ENCODE measurements at places on chromosomes 5 and 9.

- no peak for DNase-seq
These were observed 17.5 kb upstream of the TOMM5 start for GRCh38 chr9:37609735-37610397.

DNA sequence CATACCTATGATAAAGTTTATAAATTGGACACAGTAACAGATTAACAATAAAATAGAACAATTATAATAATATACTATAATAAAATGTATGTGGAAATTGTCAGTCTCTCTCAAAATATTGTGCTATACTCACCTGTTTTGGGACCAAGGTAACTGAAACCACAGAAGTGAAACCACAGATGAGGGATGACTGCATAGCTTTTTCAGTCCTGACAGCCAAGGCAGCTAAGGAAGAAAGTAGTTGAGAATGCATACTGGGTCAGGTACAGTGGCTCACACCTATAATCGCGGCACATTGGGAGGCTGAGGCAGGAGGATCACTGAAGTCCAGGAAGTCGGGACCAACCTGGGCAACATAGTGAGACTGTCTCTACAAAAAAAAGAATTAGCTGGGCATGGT is 8.9 kb downstream of the SRP19 start:
- no peak for DNase-seq

- peak; percentile 87 for DNase-seq
These were observed 948 bp upstream of the FAM53C start for GRCh38 chr5:138336952-138337684.

GRCh38 chr5:133865113-133865512 is 103.3 kb downstream of the C5orf15 start:
- no peak for DNase-seq

DNA sequence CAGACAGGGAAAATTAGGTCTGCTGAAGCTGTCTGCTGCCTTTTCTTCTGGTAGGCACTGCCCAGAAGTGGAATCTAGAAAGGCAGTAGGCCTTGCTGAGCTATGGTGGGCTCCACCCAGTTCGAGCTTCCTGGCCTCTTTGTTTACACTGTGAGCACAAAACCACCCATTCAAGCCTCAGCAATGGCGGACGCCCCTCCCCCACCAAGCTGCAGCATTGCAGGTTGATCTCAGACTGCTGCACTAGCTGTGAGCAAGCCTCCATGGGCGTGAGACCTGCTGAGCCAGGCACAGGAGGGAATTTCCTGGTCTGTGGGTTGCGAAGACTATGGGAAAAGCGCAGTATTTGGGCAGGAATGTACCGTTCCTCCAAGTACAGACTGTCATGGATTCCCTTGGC is 18.5 kb downstream of the AGTPBP1 start:
- DNase-seq = no peak

GRCh38 chr9:107976767-107977166 is 487.2 kb upstream of the KLF4 start:
- no peak for DNase-seq

DNA sequence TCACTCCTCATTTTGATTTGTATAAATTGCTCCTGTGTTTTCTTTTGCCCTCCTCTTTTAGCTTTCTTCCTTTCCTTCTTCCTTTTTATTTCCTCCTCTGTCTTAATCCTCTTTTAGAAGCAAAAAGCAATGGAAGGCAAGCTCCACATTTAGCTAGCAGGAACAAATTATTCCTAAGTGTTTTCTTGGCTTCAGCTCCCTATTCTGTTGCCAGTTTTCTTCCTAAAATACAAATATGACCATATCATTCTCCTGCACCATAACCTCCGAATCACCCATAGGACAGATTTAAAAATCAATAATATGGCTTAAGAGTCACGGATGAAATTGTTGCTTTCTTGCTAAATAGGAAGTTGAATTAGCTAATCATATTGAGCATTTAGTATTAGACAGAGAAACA is 49.4 kb downstream of the GRIN3A start:
- no peak for DNase-seq

DNA sequence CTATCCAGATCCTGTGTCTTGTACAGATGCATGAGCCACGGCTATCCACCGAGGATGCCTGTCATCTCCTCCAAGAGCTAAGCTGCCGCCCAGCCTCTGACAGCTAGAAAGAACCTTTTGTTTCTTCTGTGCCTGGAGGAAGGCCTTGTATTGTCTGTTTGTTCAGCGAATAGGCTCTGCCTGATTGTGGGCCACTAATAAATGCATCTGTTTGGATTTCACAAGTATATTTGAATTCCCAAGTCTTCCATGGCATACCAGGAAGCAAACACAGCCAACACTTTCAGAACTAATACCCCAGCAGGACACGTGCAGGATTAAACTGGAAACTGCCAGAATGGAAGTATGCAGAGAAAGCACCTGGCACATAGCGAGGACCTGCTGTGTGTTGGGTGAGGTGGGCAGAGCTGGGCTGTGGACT is 92.7 kb upstream of the NEURL1B start:
- no peak for DNase-seq

- no peak for DNase-seq
These were observed 73.1 kb downstream of the FEM1C start for GRCh38 chr5:115471345-115472063.

- no peak for DNase-seq
These were observed 64.8 kb downstream of the SMIM23 start for GRCh38 chr5:171850324-171850947.

DNA sequence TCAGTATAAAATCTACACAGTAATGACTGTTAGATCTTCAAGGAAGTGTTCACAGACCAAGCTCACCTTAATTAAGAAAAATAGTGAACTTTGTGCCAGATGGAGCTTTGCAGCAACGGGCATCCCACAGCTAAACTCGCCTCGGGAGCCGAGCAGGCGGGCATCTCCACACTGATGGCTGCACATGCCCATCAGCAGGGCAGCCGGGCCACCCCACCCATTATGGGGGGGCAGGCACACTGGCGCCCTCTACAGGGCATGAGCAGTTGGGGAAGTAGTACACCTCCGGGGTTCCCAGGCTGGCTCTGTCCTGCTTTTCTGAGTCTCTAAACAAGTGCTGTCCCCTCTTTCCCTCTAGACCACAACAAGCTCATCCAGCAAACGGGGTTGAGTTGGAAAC is 21.6 kb downstream of the ANKS6 start:
- DNase-seq = no peak

- DNase-seq = no peak
These were observed 154.8 kb downstream of the SIL1 start for GRCh38 chr5:139043157-139043905.

DNA sequence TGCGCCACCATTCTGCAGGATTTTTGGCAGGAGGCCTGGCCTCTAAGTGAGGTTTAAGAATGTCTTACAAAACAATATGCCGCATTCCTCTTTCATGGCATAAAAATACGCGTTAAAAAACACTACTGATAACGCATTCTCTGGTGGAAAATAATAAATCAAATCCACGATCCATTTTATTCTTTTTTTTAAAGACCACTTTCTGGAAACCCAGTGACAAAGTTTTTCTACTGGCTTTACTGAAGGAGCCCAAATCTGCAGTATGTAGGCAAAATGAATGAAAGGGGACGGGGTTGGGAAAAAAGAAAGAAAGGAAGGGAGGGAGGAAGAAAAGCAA is 2.0 kb downstream of the SV2C start:
- DNase-seq = no peak

DNA sequence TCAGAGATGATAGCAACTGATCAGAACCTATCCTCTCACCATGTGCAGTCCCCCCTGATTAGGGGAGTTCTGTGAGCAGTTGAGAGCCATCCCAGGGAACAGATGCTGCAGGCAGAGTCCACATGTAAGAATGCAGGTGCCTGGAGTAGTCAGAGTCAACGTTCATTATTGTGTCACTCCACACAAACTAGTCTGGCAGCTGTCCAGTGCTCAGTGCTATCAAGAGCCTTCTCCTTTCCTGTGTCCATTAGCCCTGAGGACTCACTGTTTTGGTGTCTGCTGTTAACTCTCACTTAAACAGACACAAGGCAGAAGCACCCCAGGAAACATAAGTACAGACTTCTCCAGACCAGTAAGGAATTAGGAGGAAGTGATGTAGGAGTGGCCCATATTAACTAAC is 2.5 kb downstream of the SH3TC2 start:
- no peak for DNase-seq

DNA sequence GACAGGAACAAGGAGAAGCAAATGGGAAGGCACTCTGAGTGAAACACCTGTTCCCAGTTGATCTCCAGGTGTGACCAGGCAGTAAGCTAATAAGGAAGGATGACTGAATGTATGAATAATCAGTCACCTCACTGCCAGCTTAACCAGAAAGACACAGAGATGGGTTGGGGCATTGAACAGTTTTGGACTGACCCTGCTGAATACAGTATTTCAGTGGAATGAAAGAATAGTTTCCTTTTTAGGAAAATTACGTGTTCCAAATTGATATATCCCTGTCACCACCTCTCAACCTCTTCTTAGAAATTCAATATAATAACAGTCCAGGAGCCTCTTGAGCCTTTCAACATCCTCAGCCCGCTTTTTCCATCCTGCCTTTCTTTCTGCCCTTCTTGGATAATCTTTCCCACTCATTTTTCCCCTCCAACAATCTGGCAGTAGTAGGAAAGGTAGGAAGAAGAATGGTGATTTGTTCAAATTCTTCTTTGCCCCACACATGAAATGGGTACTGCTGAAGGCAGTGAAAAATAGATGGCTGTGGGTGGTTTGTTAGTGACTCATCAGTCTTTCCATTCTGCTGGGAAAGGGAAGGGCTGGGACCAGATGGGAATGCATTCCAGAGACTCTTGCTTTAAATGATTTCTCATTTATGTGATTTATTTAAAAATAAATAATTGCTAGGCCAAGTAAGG is 117.9 kb downstream of the ZSWIM6 start:
- no peak for DNase-seq

- no peak for DNase-seq
These were observed 176.4 kb upstream of the PITX1 start for GRCh38 chr5:135210286-135211055.

DNA sequence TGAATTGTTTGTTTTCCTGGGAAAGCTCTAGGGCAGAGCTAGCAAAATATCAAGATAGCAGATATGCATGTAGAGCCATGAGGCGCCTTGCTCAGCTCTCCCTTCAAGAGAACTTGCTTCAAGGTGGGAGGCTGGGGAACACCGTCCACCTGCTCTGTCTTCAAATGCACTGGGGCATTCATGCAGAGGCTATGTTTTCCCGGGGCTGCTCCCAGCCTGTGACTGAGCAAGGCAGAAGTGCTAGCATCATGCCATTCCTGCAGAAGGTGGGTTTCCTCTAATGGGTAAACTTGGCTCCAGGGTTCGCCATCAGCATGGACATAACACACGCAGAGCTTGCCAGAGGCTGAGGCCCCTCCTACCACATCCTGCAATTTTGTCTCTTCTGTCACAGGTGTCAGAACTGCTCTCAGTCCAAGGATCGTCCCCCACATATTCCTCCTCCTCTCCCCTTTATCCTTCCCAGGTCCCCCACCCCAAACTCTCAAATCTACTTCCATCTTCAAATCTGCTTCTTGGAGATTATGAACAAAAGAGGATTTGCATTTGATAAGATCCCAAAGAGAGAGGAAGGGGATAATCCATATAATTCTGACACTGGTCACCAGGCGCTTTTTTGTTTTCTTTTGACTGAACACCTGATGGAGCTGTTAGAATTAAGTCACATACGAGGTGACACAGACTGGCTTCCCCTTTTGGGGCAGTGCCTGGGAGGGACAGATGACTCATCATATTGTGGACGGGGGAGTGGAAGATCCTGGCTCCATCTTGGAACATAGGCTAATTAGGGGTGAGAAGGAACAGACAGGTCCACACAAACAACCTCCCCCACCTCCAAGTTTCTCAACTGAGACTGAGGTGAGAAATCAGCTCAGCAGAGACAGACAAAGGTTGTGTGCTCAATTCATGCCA is 85.0 kb upstream of the TAF11L2 start:
- DNase-seq = no peak

DNA sequence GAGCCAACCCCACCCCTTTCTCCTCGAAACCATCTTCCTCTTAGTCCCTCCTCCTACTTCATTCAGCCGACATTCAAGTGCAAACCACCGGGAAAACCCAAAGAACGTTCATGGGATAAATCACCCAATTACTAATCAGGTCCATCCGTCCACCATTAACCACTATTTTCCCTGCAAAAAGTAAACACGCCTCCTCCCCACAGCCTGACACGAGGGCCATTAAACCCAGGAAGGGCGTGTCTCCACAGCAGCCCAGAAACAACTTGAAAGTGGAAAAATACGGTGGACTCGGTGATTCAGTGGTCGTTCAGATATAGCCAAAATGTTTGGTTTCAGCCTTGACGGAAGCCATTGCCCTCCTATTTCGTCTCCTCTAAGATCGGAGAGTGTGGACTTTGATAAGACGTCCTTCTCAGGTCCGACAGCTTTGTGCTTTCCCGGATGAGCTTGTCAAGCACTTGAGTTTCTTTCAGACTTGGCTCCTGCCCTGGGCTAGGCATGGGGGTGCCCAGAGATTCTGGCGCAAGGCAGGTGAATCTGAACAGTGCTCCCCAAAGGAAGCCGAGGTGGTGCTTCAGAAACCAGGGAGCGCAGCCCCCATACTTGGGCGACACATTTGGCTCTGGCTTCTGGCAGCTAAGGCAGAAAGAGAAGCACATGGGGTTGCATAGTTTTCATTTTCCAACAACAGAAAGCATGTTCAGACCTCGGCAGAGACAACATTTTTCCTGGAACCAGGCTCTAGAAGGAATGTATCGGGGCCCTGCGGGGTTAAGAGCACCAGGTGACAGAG is 56.6 kb downstream of the SMIM23 start:
- no peak for DNase-seq

- DNase-seq = peak; percentile 57
These were observed 480 bp downstream of the LMNB1 start for GRCh38 chr5:126777257-126777974.

DNA sequence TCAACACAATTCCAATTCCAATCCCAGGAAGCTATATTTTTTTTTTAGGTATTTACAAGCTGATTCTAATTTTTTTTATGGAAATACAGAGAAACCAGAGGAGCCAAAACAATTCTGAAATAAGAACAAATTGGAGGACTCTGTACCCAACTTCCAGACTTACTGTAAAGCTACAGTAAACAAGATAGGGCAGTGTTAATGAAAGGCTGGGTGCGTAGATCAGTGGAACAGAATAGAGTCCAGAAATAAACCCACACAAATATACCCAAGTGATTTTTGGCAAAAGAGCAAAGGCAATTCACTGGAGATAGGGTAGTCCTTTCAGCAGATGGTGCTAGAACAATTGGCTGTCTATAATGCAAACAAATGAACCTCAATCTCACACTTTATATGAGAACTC is 50.6 kb downstream of the WHRN start:
- DNase-seq = no peak

GRCh38 chr5:169494941-169495548 is 88.5 kb upstream of the SPDL1 start:
- DNase-seq = no peak

DNA sequence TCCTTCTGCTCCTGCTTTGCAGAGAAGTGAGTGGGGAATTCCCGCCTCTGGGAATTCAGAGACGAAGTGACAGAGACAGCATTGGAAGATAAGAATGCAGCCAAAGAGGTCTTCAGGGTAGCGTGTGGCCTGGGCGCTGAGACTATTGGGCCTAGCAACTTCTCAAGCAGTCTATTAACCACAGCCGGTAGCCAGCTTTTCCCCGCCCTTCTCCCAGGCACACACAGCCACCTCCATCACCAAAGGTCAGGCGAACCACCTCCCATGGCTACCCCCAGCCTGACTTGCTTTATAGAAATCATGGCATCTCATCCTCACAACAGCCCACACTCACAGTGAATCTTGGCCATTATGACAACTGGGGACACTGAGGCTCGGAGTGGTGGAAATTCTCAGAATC is 124.2 kb downstream of the KCNIP1 start:
- DNase-seq = no peak

GRCh38 chr5:149840226-149840825 is 104.3 kb downstream of the PDE6A start:
- no peak for DNase-seq

- no peak for DNase-seq
These were observed 7.7 kb upstream of the TLE4 start for GRCh38 chr9:79564105-79564504.

Measured in renal pelvis (tissue), 12 donors.